Daoy (cell line): ENCODE measurements at places on chromosomes 11 and 22. TPM values are rescaled to one million over a fixed set of nuclear protein-coding genes. Genes with fewer than 3 reads are reported as not detected.

The CBLIF gene
- total RNA-seq = not detected in 2 replicates

The MS4A6E gene
- total RNA-seq = not detected in 2 replicates

The KRTAP5-2 gene
- not detected in 2 replicates for total RNA-seq

The TSPAN32 gene
- total RNA-seq = not detected in 2 replicates

The PSMD13 gene
- total RNA-seq = 334 and 350 TPM in 2 replicates

The NECTIN1 gene
- total RNA-seq = 3.3 and 4.1 TPM in 2 replicates

The ZNF214 gene
- 1.8 and 4.6 TPM in 2 replicates for total RNA-seq

The MIAT gene
- total RNA-seq = 0.06 and 0.27 TPM in 2 replicates

GRCh38 chr22:41177040-41177621 lies 28.0 kb upstream of the L3MBTL2 start:
- DNase-seq = no peak

- DNase-seq = no peak
Observed at GRCh38 chr22:44594951-44595350, 96.9 kb upstream of the RTL6 start.

GRCh38 chr11:116225784-116226585 lies 546.8 kb downstream of the BUD13 start:
- peak; percentile 27 for DNase-seq

GRCh38 chr11:119483881-119484371 lies 61.0 kb upstream of the THY1 start:
- no peak for DNase-seq

DNA sequence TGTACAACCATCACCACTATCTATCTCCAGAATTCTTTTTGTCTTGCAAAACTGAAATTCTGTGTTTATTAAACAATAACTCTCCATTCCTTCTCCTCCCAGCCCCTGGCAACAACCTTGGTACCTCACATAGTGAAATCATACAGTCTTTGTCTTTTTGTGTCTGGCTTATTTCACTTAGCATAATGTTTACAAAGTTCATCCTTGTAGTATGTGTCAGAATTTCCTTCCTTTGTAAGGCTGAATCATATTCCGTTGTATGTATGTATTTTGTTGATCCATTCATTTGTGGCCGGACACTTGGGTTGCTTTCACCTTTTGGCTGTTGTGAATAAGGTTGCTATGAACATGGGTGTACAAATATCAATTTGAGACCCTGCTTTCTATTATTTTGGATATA lies 243.7 kb upstream of the TBCEL start:
- DNase-seq = no peak

DNA sequence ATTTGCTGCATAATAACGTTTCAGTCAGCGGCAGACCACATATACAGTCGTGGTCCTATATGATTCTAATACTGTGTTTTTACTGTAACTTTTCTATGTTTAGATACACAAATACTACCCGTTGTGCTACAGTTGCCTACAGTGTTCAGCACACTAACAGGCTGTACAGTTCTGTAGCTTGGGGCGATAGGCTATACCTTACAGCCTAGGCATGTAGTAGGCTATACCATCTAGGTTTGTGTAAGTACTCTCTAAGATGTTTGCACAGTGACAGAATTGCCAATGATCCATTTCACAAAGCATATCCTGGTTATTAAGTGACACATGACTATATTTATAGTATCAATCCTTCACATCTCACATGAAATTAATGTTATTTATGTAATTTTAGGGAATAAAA lies 78.2 kb downstream of the YAP1 start:
- no peak for DNase-seq

GRCh38 chr11:62931499-62932278 lies 10.5 kb upstream of the CHRM1 start:
- DNase-seq = peak; percentile 80

DNA sequence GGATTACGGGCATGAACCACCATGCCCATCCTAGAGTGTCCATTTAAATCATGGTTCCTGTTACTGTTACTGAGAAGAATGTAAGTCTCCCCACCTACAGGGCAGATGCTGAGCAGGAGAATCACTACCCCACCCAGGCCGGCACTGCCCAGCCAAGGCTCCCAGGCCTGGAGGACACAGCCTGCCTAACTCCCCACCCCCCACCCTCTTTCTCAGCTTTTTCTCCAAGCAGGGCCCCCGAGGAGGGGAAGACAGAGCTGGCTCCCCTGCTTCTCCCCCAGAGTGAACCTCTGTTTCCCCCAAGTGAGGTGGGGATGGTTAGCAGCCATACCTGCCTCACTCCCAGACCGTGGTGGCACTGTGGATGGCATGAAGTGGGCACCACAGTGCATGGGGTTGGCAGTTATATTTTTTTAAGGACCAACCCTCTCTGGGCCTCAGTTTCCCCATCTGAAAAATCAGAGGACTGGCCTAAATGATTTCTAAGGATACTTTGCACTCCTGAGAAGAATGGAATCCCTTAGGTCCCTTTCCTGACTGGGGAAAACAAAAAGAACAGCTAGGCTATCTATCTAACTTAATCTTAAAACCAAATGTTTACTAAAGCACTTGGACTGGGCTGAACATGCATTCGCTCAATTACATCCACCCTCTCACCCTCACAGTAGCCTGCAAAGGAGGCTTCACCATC lies 5.0 kb downstream of the CBX7 start:
- no peak for DNase-seq

GRCh38 chr11:21485006-21485405 lies 707.9 kb upstream of the ANO5 start:
- DNase-seq = no peak

DNA sequence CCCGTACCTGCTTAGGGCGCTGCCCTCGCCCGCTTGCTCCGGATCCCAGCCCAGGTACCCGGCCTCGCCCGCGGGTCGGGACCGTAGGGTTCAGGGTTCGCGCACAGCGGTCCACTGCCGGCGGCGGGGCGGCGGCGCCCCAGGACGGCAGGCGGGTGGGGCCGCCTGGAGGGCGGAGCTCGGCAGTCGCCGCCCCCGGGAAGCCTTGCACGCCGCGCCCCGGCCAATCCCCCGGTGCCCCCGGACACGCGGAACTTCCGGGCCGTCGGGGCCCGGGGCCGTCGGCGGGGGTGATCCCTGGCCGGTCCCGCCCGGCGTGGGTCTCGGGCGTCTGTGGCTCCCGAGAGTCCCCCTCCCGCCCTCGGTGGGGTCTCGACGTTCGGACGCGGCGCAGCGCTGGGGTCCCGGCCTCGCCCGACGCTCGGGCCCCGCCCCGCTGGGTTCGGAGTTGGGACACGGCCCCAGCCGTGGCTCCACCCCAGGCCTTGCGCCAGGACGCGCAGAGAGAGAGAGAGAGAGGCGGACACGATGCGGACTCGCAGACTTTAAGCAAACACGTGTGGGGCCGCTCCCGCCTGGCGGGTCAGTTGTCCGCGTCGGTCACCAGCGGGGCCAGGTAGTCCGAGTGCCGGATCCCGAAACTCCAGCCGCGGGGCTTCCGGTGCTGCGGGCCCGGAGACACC lies at the start of gene TYMP:
Gene TYMP, minus strand, starts transcription at position 116 of the 683 bp plus-strand sequence. CDS start 303 bp downstream, outside the sequence.
- peak; percentile 58 for DNase-seq

DNA sequence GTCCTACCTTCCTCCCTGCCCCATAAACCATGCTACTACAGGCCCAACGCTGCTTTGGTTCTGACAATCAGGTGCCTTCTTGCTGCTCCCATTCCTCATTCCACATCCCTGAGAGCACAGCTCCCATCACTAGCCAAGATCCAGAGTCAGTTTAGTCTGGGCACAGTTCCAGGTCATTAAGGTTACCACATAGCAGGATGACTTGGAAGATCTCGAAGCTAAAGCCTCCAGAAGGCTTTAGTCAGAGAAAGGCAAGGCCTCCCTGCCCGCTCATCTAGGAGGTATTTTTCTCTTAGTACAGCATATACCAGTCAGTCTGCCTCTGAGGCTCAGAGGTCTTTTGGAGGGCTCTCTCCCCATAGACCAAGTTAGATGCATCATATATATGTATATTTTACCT lies 30.3 kb downstream of the TRIM66 start:
- peak; percentile 78 for DNase-seq

DNA sequence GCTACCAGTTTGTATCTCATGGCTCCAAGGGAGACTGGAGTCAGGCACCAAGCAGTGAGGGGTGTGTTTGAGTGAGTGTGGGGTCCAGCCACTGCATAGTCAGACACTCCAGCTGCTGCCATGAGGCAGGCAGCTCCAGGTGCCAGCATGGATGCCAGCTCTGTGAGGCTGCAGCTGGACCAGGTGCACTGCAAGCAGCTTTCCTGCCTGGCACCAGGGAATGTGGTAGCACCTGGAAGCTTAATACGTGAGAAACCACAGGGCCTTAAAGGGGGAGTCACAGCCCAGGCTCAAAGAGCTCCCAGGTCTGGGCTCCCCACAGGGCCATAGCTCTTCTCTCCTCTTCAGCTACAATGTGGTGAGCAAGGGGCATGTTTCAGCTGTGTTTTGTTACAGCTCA lies 817.8 kb upstream of the LUZP2 start:
- DNase-seq = no peak
